ENCODE measurements at places on chromosomes 2 and 18. TPM values are rescaled to one million over a fixed set of nuclear protein-coding genes. Genes with fewer than 3 reads are reported as not detected.

PDE11A gene
- 1.2 TPM for total RNA-seq

DNA sequence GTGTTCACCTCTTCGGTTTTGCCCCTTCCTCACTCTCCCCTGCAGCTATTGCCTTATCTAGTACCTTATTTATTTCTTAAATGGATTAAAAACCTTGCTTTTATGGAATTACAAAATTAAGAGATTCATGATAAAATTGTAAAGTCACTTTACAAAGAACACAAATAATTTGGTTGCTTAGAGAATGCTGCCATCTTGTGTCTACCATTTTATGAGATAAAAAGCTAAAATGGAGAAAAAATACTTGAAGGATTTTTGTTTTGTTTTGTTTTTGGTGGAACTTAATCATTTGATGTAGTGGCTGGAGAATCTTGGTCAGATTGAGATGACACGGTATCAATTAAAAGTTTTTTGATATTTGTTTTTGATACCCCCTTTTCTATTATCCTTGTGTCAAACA, 69.6 kb downstream of the R3HDM1 start:
- DNase-seq, result no peak

DTNB gene
- 8.2 TPM for total RNA-seq

CPO gene
- total RNA-seq, result 0.22 TPM

DNA sequence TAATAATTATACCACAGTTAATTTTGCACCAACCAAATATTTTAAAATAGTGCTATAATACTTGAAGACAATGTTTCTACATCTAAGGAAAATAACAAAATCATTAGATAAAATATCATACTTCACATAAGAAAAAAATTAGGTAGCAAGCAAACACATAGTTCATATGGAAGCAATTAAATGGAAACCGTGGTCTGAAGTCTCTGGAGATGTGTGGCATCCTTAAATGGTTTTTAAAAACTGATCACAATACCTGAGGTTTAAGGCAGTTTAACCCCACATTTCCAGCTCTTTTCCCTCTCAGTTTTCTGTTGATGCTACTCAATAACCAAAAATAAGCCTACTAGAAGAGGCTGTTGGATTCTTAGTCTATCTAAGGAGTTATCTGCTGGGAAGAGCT, 71.3 kb downstream of the ASXL2 start:
- DNase-seq, result no peak

MALL gene
- 3.1 TPM for total RNA-seq

DUSP19 gene
- total RNA-seq, result 0.37 TPM

DNA sequence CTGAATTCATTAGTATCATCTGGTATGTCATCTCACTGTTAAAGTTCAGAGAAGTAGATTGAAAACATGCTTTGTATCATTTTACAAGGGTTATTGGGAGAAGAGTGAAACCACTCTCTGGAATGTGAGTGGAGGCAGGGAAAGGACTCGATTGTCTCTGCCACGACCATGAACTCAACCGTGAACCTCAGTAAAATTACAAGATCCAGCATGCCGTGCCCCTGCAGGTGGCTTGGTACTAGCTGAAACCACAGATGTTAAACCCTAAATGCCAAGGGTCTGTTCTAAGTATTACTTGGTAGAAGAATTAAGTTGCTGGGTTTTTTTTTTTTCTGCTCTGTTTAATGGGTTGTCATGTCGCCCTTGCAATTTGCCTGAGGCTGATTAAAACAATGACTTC, 197.2 kb downstream of the MYO3B start:
- no peak for DNase-seq

DNA sequence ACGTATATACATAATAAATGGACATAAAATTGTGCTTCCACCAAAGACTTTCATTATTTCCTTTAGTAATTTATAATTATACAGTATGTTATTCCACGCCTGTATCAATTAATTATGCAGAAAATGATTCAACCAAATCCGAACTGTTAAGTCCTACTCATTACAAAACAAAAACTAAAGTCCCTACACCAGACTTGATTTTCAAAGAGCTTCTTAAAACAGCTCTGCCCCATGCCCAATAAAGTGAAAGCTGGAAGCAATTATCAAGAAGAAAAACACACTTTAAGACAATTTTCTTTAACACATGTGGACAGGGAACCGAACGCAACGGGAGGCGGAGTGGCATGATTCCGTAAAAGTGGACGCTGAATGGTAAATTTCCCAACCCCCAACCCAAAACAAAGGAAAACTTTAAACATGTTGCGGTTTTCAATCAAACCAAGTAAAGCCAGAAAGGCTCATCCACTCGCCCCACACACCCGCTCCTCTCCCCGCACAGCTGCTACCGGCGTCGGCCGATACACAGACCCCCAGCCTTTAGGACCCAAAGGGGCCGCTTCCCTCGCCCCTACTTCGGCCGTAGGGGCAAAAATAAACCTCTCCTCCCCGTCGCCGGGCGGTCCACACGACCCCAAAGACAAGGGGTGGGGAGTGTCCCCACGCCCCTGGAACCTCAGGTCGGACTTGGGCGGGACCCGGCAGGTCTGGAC, 705 bp downstream of the YES1 start:
- DNase-seq, result no peak

RUFY4 gene
- total RNA-seq, result not detected

- no peak for DNase-seq
Measured at GRCh38 chr2:16323126-16323520, 342.5 kb downstream of the CYRIA start.

- no peak for DNase-seq
Measured at GRCh38 chr2:18156002-18156401, 277.5 kb downstream of the KCNS3 start.

PRKCE gene
- 14.8 TPM for total RNA-seq

C2orf72 gene
- 76.0 TPM for total RNA-seq

CHST10 gene
- total RNA-seq, result 0.88 TPM

MAP3K19 gene
- total RNA-seq, result not detected

DNA sequence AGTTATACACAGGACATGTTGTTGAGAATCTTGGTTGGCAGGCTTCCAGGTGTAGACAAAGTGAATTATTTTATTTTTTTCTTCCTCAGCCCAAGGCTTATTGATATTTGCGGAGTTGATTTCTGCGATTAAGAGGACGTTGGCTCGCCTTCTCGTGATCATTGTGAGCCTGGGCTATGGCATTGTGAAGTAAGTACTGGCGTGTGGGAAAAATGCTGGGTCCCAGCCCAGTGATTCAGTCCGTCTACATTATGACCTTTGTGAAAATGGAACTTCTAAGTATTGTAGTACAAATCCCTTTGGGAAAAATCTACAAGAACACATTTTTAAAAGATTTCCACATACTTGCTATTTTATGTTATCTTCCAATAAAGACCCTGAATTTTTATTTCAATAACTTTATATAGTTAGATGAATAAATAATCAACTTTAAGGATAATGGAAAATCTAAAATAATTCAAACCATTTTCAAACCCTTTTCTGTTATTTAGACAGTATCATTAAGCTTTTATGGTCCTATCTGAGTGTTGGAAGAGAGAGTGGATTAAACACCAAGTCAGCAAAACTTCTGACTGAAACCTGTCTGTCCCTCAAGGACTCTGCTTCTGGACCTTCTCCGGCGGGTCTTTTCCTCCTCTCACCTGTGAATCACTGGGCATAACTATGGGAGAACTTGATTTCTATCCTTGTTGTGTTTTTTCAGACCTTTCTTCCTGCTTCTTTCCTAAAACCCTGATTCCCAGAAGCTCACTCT, 31.0 kb downstream of the TMEM87B start:
- no peak for DNase-seq

DNA sequence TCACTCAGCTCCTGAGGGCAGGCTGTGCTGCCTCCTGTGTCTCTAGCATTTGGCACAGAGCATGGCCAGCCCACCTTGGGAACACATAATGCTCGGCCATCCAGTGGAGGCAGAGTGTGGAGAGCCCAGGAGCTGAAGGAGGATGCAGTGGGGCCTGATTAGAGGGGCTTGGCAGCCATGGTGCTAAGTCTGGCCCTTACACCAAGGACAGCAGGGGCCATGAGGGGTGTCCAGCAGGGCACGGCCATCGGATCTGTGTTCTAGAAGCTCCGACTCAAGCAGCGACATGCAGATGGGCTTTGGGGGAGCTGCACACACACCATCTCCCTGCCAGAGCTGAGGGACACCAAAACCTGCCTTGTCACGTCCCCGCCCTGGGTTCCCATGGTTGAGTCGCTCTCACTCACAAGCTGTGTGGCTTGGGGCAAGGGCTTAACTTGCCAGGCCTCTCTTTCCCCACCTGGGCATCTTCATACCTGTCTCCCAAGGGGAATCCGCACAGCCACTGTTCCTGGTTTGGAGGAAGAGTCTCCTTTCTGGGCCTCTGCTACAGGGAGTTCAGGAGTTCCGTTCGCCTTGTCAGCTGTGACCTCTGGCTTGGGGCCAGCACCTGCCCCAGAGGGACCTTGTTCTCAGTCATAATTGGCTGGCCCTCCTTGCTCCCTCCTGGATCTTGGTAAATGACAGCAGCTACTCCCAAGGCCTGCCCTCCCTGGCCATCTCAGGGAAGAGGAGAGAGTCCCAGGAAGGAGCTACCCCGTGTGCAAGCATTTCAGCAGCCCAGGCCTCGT, 1.3 kb upstream of the TOGARAM2 start:
- no peak for DNase-seq

RAD51AP2 gene
- not detected for total RNA-seq

GRCh38 chr2:6986912-6987361, 69.7 kb downstream of the RNF144A start:
- DNase-seq, result no peak

GRCh38 chr2:63827749-63828148, 13.9 kb upstream of the UGP2 start:
- no peak for DNase-seq

CROCC2 gene
- 0.15 TPM for total RNA-seq

GRCh38 chr2:42138163-42139015, 30.8 kb upstream of the EML4 start:
- no peak for DNase-seq

- no peak for DNase-seq
Measured at GRCh38 chr2:202091476-202091875, 18.4 kb downstream of the KIAA2012 start.

NPPC gene
- total RNA-seq, result not detected

EFR3B gene
- 0.16 TPM for total RNA-seq

- DNase-seq, result no peak
Measured at GRCh38 chr2:16911746-16912145, 246.1 kb upstream of the CYRIA start.

BOD1L2 gene
- not detected for total RNA-seq

GRCh38 chr18:60870261-60871153, 462.7 kb upstream of the CDH20 start:
- no peak for DNase-seq

GRCh38 chr18:48947560-48947959, 3.2 kb downstream of the SMAD7 start:
- DNase-seq, result no peak

CYP20A1 gene
- total RNA-seq, result 20.8 TPM

DNA sequence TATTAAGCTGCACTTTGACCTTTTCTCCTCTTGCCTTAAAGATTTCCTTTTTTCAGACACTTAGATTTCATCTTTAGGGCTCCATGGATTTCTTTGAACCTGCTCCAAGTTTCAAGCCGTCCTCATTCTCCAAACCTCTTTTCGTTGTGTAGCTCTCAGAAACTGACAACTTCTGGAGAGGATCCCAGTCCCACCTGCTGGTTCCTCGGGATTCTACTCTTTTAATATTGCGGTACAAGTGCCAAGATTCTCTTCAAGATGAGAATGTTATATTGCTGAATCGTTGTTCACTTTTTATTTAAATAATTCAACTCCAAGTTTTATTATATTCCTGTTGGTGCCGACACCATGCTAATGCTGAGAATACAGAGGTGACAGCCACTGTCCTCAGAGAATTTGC, 141.1 kb downstream of the CDH20 start:
- DNase-seq, result no peak

ARL4C gene
- total RNA-seq, result 1.4 TPM

All from right lobe of liver (tissue), 6 donors.